ENCODE measurements at places on chromosomes 3 and 15. TPM values are rescaled to one million over a fixed set of nuclear protein-coding genes. Genes with fewer than 3 reads are reported as not detected.

Gene ACKR2
- 0.99 TPM for polyA plus RNA-seq

DNA sequence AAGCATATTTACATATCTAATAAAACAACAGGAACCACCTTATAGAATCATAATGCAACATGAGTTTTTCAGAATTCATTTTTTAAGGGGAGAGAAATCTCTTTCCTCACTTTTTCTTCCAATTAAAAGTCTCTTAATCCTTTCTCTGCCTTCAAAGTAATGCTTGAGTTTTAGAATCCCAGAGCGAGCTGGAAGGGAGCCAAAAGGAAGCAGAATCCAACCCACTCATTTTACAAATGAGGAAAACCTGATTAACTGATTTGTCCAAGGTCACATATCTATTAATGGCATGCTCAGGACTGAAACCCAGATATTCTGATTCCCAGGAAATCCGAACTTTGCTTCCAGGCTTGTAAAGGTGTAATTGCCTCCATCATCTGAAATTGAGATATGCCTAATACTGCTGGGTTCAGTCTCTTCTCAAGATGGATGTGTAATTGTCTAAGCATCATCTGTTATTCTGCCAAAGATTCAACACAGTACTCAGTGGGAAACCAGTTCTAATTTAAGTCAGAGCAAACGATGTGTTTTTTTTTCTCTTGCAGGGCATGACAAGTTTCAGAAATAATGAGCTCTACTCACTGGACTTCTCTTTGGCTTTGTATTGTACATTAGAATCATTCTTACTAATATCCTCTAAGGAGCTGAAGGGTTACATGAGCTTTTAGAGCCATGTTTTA is 481.4 kb upstream of the CFAP20DC start:
- DNase-seq = no peak

GRCh38 chr15:89812011-89812846 is 2.4 kb downstream of the ANPEP start:
- no peak for DNase-seq

- DNase-seq = no peak
Observed at GRCh38 chr15:77017761-77018720, 23.1 kb downstream of the PSTPIP1 start.

Gene GOLGA8Q
- polyA plus RNA-seq = 1.8 TPM

DNA sequence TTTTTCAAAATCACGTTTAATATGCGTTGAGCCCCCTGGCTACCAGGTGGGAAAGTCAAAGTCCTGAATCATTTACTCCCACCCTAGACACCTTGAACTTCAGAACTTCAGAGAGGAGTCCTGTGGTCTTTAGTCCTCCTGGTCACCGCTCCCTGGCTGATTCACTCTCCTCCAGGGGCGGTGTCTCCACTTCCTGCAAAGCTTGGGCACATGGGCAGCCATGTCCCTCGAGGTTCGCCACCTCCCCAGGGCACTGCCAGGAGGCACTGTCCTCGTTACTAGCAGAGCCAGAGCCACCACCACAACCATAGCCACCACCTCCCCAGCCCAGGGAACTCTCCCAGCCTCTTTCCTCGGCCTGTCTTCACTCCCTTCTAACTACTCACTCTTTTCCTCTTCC is 31.0 kb downstream of the LOXL1 start:
- DNase-seq = no peak

DNA sequence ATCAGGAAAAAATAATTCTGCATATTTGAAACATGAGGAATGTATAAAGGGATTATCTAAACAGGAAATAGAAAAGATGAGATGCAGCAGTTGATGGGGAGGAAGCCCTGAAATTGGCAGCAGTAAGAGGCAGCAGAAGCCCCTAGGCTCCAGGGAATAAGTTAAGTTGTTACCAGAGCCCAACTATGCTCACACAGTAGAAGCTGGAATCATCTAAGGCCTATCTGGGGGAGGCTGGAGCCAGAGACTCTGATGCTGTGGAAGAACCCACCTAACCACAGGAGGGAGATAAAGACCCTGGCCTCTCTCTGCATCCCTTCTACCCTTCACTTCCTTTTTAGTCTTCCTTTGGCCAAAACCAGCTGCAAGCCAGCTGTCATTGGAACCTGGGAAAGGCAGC is 519.7 kb downstream of the DIPK2A start:
- DNase-seq = no peak

- DNase-seq = no peak
Observed at GRCh38 chr3:98058244-98058960, 23.3 kb upstream of the GABRR3 start.

GRCh38 chr3:70916375-70917055 is 604.1 kb upstream of the MDFIC2 start:
- no peak for DNase-seq

DNA sequence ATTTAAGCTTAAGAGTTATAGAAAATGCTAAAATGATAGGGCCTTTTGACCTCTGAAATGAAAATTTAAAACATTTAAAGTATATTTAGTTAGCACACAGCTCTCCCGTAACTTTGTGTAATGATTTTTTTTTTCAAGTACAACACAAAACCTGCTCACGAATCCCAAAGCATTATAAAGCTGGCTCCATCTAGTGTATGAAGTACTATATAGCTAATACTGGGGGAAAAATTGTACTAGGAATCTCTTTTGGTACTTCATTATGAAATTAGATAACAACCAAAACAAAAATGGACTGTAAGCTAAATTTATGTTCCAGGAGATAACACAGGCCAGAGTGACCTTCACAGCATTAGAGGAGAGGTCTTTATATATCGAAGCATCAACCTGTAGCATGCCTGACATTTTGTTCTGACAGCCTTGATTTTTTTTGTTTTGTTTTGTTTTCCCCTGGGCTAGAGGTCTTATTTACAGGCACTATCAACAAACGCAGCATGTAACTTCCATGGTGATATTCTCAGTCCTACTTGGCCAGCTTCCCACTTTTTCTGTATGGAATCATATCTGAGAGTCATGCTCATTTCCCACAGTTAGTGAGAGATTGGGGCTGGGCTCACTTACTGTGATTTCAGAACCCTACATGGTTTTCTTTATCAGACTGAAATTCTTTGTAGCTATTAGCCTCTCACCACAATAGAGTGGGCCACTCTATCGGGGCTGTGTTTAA is 116.3 kb downstream of the MITF start:
- DNase-seq = peak; percentile 58
